ENCODE measurements at places on chromosomes 16 and 17. TPM values are rescaled to one million over a fixed set of nuclear protein-coding genes. Genes with fewer than 3 reads are reported as not detected.

Gene SLC13A2
- total RNA-seq = not detected

GRCh38 chr17:46170639-46171429, 22.4 kb downstream of the KANSL1 start:
- no peak for DNase-seq

- no peak for DNase-seq
Observed at GRCh38 chr16:88422733-88423447, 30.2 kb upstream of the ZFPM1 start.

Gene ASPHD1
- total RNA-seq = 1.5 TPM

DNA sequence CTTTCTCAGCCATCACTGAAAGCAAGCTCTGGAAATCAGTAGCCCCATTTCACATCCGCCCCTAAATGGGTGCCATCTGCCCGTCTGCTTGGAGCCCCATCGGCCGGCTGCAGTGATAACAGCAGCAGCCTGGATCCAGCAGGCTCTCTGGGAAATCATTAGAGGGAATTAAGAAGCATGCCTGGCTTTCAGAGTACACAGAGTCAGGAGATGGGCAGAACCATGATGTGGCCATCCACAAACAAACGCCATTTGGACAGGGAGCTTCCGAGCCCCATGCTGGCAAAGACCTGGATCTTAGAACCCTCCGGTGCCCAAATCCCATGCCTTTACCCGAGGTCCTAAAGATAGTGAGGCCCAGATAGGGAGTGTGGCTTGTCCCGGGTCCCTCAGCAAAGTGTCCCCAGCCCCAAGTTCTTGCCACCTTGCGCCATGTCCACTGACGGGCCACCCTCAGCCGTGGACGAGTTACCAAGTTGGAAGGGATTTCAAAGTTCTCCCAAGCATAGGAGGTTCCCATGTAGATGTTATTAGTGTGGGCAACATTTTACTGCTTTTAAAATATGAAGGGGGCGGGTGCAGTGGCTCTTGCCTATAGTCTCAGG, 1.0 kb upstream of the LITAF start:
- DNase-seq = no peak

DNA sequence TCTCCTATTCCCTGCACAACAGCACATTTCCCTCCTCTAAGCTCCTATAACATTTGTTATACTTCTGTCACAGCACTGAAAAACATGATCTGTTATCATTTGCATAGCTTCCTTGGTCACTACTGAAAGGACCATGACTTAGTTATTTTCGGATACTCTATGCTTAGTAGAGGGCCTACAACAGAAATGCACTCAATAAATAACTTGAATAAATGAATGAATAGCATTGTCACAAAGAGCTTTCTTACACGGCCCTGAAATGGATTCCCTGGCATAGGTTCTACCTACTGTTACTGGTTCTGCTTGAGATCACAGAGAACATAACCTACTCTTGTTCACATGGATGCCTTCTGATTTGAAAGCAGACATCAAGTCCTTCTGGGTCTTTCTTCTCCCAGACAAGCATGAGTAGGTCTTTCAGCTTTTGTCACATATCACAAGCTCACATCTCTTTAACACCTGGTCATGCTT, 41.6 kb downstream of the MYO1D start:
- no peak for DNase-seq

Gene OSGIN1
- 6.6 TPM for total RNA-seq

GRCh38 chr16:30027588-30028437, 3.3 kb downstream of the TLCD3B start:
- no peak for DNase-seq

- DNase-seq = no peak
Observed at GRCh38 chr16:67395105-67395457, 1.8 kb upstream of the TPPP3 start.

- no peak for DNase-seq
Observed at GRCh38 chr16:89367538-89367915, 122.8 kb downstream of the ANKRD11 start.

DNA sequence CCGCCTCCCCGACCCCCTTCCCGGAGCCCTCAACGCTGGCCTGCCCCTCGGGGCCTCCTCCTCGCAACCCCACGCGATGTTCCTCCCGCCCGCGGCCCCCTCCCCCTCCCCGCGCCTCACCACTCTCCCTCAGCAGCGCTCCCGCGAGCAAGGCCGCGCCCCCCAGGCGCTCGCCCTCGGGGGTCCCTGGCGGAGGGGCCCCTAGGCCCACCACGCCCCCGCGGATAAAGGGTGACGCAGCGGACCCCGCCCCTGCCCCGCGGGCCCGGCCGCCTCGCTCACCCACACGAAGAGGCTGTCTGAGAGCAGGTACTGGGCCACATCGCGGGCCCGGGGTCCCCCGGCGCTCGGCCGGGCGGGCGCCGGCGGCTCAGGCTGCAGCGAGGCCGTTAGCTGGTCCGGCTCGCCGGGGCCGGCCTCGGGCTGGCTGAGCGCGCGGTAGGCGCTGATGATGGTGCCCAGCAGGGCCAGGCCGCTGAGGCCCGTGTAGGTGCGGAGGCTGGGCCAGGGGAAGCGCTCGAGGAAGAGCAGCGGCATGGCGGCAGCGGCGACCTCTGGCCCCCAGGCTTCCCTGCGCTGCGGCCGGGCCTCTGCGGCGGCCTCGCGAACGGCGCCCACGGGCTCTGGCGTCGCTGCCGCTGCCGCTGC, 430 bp downstream of the AMFR start:
- peak; percentile 7 for DNase-seq

Gene CLEC18B
- not detected for total RNA-seq

DNA sequence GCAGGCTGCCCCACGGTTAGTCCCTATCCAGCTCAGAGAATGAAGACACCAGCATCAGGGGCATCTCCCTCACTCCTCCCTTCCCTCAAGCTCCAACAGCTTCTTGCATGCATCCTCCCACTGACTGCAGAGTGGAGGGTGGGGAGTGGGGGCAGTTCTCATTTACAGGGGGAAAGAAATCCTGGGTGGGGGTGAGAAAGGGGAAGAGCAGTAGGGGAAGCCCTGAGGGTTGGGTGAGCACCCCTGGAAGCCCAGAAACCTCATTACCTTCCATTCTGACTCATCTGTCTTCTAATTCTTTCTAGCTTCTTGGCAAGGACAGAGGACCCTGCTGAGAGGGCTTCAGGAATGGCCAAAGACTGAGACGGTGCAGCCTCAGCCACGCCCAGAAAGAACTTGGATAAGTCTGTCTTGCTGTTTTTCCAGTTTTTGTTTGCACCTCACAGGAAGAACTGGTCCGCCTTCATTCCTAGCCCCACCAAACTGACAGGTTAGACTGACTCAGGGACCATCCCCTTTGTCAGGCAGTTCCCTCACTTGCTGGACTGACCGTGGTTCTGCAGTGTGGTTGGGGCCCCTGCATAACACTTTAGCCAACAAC, 52.5 kb upstream of the WSB1 start:
- DNase-seq = peak; percentile 72

- DNase-seq = no peak
Observed at GRCh38 chr16:75928295-75928694, 202.0 kb upstream of the CPHXL start.

- DNase-seq = peak; percentile 46
Observed at GRCh38 chr16:4882000-4882632, 34.8 kb downstream of the UBN1 start.

- DNase-seq = peak; percentile 42
Observed at GRCh38 chr17:67605256-67605912, 112.4 kb upstream of the NOL11 start.

All from fibroblast of the aortic adventitia (primary cell).